ENCODE measurements at places on chromosomes 1 and 21. TPM values are rescaled to one million over a fixed set of nuclear protein-coding genes. Genes with fewer than 3 reads are reported as not detected.

DNA sequence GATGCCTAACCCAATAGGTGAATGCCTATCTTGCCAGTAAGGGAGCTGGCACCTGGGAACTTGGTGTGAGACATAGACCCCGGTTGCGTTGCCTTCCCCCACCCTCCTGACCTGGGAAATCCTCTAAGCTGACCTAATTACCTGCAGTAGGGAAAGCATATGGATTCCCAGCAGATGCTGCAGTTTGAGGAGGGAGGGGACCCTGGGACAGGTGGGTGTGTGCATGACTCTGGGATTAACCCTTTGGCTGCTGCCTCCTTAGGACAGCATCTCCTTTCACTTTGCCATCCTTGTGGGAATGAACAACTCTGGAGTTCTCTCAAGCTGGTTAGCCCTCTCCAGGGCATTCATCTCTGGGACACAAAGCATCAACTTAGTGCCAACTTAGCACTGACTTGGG lies 16.4 kb upstream of the NFASC start:
- no peak for DNase-seq

DNA sequence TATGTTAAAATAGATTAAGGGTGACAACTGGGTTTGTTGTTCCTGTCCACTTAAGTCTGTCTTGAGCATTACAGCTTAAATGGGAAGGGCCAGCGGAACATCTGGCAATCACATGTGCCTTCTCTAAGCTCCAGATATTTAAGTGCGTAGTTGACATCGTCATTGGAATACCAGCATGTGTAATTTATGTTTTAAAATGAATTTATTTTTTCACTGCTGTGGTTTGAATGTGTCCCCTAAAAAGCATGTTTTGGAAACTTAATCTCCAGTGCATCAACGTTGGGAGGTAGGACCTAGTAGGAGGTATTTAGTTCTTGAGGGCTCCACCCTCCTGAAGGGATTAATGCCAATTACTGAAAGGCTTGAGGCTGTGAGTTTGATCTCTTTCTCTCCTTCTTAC lies 13.4 kb downstream of the ZCCHC17 start:
- no peak for DNase-seq

- DNase-seq = no peak
Observed at GRCh38 chr1:108851567-108851966, 5.3 kb downstream of the AKNAD1 start.

Gene LRRC71
- total RNA-seq = 0.23 TPM

- no peak for DNase-seq
Observed at GRCh38 chr1:241034203-241034936, 322.6 kb downstream of the RGS7 start.

GRCh38 chr21:43325968-43326715 lies 100.8 kb downstream of the SIK1 start:
- no peak for DNase-seq

Gene KRTAP19-8
- total RNA-seq = not detected

Measured in mucosa of gallbladder (tissue), 1 donor.